ENCODE measurements at places on chromosomes 3 and 15. TPM values are rescaled to one million over a fixed set of nuclear protein-coding genes. Genes with fewer than 3 reads are reported as not detected.

The UROC1 gene
- not detected for polyA plus RNA-seq

The ABHD10 gene
- polyA plus RNA-seq, result 13.2 TPM

GRCh38 chr3:10391391-10391790 lies 70.5 kb upstream of the SEC13 start:
- DNase-seq, result no peak

DNA sequence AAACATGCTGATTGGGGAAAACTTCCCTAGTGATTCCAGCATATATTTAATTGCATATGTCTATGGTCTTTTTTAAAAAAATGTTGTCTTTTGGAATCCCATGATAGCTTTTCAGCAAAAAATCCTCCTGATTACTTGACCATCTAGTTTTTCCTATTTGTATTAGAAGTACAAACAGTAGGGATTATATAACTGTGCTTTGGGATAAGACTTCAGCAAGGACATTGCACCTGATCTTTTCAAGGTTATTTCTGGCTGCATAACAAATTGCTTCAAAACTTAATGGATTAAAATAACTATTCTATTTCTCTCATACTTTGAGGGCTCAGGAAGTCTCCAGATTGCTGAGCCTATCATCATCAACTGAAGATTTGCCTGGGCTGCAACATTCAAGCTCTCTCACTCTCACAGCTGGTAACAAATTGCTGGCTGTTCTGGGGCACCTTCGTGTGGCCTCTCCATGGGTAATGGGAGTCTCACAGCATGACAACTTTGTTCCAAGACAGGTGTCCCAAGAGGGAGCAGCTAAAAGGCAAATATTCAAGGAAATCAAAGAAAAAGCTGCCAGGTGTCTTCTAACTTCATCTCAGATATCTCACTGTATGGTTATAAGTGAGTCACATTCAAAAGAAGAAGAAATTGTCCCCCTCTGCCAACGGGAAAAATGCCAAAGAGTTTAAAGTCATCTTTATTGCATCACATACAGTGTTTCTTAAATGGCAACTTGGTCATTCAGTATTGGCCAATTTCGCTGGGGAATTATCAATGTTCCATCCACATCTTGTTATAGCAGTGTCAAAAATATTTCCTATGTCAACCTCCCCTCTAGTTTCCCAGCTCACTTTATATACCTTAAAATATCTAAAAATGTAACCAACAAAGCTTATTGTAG lies 644.5 kb upstream of the GRM7 start:
- DNase-seq, result no peak

DNA sequence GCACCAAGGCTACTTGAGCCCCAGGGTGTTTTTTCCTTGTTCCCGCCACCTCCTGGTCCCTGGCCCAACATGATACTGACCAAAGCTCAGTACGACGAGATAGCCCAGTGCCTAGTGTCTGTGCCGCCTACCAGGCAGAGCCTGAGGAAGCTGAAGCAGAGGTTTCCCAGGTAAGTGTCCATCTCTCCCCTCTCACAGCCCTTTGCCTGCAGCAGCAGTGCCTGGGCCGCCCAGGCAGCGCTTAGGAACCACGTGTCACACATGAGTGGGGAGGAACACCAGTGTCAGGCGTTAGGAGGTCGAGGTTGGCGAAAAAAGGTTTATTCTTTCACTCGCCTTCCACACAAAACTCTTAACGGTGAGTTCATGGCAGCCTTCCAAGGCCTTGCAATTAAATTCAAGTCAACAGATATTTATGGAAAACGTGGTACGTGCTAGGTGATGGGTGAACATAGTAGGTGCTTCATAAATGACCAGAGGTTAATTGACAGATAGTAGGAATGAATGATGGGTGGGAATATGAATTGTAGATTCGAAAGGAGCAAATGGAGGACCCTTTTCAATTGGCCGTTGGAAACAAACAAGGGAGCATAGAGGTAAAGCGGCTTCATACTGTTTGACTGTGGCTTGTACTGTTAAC lies 486 bp downstream of the CDIN1 start:
- no peak for DNase-seq

The ARIH2 gene
- 71.5 TPM for polyA plus RNA-seq

The FHIT gene
- 5.0 TPM for polyA plus RNA-seq

DNA sequence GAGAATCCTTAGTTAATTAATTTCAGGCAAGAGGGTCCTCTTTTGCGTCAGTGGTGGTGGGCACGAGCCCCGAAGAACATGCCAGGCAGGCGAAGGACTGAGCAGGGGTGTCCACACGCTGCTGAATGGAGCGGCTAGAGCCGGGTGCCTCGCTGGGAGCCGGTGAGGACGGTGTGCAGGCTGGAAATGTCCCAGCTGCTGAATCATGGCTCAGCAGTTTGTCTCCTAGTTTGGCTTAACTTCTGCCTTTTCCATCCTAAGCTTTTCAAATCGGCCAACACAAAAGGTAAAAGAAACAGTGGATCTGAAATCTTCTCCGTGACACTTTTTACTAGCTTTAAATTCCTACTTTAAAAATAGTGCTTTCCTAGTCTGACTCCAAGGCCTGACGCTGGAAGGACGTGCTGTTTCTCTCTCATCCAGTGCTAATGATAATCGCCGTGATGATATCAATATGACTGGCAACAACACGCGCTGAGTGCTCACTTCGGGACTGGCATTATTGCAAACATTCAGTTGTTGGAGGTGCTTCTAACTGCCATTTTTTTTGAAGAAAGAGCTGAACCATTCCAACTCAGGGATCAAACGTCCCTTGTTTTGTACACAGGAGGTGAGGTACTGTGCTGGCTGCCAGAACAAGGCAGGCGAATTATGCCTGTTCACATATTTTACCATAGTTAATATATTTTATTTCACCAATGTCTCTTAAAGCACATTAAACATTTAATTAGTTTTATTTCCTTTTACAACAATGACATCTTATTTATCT lies 19.8 kb downstream of the PCSK6 start:
- DNase-seq, result no peak

GRCh38 chr3:152204218-152204617 lies 64.5 kb upstream of the MBNL1 start:
- no peak for DNase-seq

- DNase-seq, result no peak
These were observed 620.7 kb upstream of the ZNF385D start for GRCh38 chr3:22371607-22372291.

The PAQR5 gene
- 0.06 TPM for polyA plus RNA-seq

The CDCP1 gene
- 71.0 TPM for polyA plus RNA-seq

DNA sequence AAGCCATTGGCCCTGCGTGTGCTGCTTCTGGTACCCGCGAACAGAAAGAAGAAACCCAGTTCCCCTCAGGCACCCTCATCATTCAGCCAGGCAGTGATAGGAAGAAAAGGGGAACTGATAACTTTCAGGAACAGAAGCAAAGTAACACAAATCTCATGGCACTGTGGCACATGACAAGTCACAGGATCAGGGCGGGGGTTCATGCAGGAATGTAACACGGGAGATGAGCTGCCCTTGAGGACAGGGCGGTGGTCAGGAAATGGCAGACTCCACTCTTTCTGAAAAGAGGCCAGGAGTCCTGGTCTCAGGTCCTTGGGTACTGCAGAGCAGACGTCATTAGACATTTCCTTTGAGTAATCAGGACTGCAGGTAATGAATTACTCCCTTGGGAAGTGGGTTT lies 95.5 kb downstream of the CCNL1 start:
- no peak for DNase-seq

- DNase-seq, result no peak
These were observed 241.6 kb downstream of the GAP43 start for GRCh38 chr3:115864911-115865310.

DNA sequence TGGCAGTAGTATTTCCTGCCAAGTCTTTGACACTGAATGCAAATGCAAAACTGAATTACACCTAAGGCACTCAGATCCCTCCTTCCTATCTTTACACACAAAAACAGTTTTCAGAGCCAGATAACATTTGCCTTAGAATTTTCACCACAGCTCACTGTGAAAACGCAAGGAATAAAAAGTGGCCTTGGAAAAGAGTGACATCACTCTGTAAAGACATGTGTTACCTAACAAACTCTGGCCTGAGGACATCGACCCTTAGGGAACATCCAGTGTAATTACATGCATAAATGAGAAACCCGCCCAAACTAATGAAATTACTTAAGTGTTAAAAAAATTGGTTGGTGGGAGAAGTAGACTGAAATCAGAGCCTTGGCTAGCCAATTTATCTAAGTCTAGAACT lies 88.9 kb downstream of the PLOD2 start:
- DNase-seq, result no peak

GRCh38 chr3:15403965-15404364 lies 23.4 kb downstream of the METTL6 start:
- no peak for DNase-seq

The POLQ gene
- polyA plus RNA-seq, result 4.4 TPM

DNA sequence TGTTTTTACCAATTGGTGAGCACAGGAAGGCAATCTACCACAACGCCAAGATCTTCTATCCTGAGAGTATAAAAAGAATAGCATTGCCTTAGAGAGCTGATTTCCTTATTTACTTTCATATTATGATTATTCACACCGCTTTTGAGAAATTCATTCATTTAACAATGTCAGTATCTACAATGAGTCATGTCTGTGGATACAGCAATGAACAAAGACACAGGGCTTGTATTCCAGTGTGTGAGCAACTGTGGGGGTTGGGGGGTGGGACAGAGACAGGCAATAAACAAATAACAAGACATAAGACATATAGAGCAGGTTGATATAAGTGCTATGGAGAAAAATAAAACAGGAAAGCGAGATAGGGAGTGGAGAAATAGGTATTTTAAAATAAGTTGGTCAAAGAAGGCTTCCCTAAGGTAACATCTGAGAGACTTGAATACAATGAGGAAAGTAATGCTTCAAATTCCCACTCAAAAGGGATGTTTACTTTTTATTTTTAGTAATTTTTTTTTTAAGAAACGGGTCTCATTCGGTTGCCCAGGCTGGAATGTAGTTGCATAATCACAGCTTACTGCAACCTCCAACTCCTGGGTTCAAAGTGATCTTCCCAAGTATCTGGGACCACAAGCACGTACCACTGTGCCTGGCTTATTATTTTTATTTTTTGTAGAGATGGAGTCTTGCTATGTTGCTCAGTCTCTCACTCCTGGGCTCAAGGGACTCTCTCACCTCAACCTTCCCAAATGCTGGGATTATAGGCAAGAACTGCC lies 45.7 kb downstream of the PGBD4 start:
- DNase-seq, result no peak

GRCh38 chr3:154398084-154398967 lies 31.7 kb downstream of the GPR149 start:
- DNase-seq, result no peak

The LRRN1 gene
- polyA plus RNA-seq, result 0.45 TPM

The C2CD4B gene
- polyA plus RNA-seq, result not detected

DNA sequence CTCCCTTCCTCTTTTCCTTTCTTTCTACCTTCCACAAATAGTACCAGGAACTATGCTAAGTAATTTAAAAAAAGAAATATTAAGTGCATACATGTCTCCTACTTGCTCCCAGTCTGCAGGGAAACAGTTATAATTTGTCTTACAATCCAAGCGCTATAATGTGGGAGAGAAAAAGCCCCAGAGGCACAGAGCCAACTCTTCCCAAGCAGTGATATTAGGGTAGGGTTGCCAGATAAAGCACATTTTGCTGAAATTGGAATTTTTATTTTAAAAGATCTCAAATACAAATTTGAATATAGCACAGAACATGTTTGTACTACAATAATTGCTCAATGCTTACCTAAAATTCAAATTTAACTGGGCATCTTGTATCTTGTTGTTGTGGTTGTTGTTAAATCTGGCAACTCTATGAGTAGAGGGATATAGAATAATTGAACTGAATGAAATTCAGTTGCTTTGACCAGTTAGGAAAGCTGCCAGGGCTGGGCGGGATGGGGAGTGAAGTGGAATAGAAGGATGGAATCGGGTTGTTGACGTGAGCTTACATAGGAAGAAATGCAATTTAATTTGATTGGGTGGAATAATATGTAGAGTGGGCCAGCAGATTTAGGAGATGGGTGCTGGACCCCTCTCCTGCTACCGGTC lies 52.6 kb upstream of the USP3 start:
- no peak for DNase-seq

GRCh38 chr15:35142578-35142977 lies 57.5 kb upstream of the NANOGP8 start:
- DNase-seq, result no peak

DNA sequence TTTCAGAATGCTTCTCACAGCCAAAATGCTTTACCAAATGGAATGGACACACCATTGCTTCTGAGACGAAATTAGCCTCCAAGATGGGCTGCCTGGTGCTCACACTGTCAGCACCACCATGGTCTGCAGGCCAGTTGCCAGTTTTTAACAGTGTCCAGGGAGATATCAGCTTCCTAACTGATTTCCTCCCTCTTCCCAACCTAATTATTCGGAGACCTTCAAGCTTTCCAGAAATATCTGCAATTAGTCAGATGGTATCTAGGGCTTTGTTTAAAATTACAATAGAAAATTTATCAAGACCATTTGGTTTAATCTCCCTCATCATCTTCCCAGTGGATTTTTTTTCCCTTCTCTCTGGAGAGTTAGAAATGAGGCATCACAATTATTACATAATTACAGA lies 287.5 kb downstream of the ZPLD1 start:
- DNase-seq, result no peak

GRCh38 chr15:98442379-98442833 lies 205.9 kb upstream of the IGF1R start:
- peak; percentile 84 for DNase-seq

The PTX3 gene
- 0.16 TPM for polyA plus RNA-seq

The DOCK3 gene
- 0.28 TPM for polyA plus RNA-seq

DNA sequence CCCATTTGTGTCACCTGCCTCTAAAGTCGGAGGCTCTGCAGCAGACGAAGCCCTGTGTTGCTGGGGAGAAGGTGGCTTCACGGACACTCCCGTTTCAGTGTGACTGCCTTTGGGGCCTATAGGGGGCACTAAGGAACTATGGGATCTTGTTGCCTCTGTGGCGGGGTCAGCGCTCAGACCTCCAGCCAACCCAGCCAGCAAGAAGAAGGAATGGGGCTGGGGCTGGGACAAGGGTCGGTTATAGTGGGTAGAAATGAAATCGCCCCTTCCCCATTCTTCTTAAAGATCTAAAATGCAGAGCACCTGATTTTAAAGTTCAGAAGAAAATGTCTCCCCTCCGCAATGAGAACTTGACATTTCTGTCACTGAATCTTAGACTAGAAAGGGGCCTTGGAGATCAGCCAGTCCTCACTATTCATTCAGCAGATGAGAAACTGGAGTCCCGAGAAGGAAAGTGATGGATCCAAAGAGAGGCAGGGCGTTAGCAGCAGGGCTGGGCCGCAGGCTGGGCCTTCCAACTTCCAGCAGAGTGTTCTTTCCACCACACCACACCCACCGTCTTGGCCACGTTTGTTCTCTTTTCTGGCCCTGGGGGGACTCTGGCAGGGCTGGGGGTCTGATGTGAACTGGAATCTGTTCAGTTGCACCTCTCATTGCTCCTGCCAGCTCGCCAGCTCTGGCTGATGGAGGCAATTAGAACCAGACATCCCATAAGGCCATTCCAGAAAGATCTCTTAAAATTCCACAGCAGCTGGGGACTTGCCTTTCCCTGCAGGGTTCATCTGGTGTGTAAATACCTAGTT lies 195.4 kb downstream of the OPA1 start:
- no peak for DNase-seq

DNA sequence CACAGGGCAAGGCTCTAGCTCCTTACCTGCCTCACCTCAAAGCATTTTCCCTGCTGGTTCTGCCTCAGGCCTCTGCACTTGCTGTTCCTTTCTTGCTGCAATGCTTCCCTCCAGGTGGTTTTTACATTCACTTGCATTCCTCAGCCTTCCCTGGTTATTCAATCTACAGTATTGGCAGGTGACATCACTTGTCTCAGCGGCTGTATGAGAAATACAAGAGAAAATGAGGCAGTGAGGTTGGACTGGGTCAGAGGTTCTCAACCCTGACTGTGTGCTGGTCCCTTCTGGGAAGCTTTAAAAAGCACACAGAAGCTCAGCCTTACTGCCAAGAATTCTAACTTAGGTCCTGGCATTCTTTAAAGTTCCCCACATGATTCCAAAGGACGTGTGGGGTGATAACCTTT lies 26.7 kb downstream of the SIAH2 start:
- peak; percentile 49 for DNase-seq

Measured in keratinocyte (primary cell).